DMS153 (cell line): ENCODE measurements at places on chromosomes 7 and 10.

DNA sequence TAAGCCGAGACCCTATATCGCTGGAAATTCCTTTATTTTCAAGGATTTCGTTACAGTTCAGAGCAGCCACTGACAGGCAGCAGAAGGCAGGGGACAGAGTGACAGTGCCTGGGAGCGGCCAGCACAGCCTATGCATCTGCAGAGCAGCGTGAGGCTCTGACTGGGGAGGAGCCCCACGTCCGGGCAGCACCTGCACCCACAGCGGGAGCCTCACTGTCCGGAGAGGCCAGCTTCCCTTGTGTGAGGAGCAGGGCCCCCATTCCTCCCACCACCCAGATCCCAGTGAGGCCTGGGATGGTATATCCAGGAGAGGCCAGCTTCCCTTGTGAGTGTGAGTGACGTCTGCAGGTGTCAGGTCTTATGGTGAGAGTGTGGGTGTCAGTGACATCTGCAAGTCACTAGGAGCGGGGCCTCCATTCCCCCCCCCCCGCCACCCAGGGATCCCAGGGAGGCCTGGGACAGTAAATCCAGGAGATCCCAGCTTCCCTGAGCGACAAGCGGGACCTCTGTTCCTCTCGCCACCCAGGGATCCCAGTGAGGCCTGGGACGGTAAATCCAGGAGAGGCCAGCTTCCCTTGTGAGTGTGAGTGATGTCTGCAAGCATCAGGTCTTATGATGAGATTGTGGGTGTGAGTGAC, 259.1 kb downstream of the PTPRN2 start:
- no peak for DNase-seq

- DNase-seq = no peak
Observed at GRCh38 chr7:27723085-27723484, 16.9 kb upstream of the TAX1BP1 start.

- no peak for DNase-seq
Observed at GRCh38 chr7:78523930-78524329, 725.4 kb downstream of the PHTF2 start.

GRCh38 chr10:103265717-103266329, 11.1 kb upstream of the INA start:
- no peak for DNase-seq

DNA sequence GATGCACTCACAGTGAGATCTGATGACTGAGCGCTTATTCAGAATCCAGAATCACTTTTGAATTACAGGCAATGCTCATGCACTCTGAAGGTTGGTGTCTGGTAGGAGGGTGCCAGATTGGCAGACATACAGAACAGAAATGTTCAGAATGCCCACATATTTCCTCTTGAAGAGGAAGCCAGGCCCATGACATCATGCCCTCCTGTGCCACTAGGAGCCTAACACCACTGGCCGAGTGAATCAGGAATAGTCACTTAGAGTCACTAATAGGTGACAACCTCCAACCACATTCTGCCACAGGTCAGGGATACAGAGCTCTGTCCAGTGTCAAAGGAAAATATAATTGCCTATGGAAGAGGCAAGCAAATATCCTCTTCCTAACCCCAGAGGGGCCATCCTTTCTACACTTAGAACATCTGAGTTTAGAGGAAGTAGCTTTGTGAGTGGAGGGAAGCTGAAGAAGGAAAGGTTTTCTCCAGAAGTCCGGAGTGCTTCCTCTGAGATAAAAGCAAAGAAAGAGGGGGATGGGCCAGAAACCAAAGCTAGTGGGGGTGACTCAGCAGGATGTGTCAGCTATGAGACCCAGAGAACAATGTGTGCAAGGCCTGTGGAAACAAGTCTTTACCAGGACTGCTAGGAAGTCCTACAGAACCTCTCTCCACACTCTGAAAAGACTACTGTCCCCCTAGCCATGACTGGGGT, 838.8 kb downstream of the GRID1 start:
- DNase-seq = no peak

GRCh38 chr7:82273886-82274285, 169.7 kb downstream of the CACNA2D1 start:
- no peak for DNase-seq

GRCh38 chr10:67836488-67836887, 1.5 kb downstream of the DNAJC12 start:
- DNase-seq = no peak

GRCh38 chr10:72340510-72341261, 14.0 kb downstream of the DNAJB12 start:
- no peak for DNase-seq

DNA sequence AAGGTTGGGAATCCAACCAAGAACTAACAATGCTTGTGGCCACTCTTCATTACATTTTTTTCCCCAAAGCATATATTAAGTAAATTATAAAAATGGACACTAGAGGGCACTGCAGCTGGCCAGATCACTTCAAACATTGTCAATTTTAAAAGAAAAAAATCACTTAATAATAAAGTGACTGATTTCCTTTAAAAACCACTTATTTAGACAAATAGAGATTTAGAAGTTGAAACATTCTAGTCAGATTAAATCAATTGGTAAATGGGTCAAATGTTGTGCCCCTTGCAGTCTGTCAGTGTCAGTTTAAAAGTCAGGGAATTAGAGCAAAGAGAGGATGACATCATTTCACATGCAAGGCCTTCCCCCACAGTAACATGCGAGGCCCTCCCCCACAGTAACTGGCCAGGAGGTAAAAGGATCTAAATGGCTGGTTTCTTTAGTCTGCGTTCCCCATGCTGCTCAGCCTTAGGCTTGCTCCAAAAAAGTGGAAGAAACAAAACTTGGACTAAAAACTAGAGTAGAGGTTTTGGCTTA, 177.9 kb downstream of the SKAP2 start:
- peak; percentile 22 for DNase-seq

DNA sequence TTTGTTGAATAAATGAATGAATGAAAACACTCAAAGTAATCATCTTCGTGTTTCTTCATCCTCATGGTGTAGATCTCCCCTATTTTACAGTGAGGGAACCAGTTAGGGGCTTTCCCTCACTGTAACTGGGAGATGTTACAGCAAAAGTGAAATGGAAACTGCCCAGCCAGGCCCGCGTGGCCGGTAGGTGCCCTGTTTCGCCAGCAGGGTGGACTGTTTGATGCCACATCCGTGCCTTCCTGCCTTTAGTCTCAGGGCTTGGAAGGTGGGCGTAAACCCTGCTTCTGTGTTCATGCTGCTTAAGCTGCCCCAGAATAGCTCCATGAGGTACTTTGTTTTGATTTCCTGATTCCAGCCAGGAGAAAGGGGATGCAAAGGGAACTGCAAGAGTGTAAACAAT, 268.8 kb downstream of the PLXNA4 start:
- DNase-seq = peak; percentile 22

DNA sequence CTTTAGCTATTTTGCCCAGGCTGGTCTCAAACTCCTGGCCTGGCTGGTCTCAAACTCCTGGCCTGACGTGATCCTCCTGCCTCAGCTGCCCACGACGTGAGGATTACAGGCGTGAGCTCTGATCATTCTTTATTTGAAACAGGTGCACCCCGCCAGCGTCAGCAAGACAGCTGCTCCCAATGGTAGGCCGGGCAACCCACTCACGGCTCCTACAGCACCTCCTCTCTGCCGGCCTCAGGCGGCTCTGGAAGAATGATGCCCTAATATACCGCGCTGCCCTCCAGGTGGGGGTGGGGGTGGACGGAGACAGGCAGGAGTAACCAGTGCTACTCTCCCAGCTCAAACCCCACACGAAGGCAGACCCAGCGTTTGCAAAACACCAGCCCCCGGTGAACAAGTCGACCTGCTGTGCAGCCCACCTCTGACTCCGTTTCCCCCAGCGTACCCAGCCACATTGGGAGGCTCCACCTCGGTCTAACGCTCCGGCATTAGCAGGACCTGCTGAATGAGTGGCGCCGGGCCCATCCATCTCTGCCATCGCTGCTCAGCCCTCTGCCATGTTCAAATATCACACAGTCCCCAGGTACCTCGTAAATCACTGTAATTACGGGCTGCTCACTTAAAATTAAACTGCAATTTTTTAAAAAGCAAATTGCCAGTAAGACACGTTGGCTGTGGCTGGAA, 148.6 kb downstream of the ELFN1 start:
- DNase-seq = no peak

GRCh38 chr7:97015279-97015678, 9.4 kb downstream of the DLX5 start:
- DNase-seq = no peak

GRCh38 chr10:2445370-2445769, 622.0 kb upstream of the PFKP start:
- no peak for DNase-seq
